ENCODE measurements at places on chromosomes 7 and 10.

DNA sequence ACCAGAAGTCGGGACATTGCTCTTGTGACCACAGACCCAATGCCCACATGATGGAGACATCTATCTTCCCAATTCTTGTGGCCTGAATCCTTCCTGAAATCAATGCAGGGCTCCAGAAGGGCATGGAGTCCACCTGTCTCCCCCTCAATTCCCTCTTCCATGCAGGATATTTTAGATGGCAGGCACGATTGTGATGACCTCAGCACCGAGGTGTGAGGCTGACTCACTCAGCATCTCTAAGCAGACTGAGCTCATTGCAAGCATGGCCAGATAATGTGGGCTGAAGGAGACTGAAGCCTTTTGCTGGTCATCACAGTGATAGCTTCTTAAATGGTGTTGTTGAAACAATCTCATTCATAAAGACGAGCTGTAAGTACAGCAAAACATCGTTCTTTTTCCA lies 374.9 kb upstream of the PODXL start:
- DNase-seq, result no peak

DNA sequence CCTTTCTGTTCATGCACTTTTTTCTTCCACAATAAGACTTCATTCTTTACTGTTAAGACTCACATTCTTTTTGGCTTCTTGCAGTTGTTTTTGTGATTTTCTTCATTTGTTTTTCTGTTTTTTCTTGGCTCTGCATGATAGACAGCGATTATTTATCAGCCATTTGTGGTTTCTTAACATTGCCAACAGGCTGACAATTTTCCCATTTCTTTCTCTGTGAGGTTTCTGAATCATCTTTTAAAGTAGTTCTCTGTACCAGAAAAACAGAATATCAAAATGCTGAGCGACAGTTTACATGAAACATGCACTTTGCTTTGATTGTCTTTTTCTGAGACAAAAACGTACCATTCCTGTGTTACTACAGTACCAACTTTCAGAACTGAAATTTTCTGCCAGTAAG lies 334.2 kb upstream of the MAGI2 start:
- no peak for DNase-seq

DNA sequence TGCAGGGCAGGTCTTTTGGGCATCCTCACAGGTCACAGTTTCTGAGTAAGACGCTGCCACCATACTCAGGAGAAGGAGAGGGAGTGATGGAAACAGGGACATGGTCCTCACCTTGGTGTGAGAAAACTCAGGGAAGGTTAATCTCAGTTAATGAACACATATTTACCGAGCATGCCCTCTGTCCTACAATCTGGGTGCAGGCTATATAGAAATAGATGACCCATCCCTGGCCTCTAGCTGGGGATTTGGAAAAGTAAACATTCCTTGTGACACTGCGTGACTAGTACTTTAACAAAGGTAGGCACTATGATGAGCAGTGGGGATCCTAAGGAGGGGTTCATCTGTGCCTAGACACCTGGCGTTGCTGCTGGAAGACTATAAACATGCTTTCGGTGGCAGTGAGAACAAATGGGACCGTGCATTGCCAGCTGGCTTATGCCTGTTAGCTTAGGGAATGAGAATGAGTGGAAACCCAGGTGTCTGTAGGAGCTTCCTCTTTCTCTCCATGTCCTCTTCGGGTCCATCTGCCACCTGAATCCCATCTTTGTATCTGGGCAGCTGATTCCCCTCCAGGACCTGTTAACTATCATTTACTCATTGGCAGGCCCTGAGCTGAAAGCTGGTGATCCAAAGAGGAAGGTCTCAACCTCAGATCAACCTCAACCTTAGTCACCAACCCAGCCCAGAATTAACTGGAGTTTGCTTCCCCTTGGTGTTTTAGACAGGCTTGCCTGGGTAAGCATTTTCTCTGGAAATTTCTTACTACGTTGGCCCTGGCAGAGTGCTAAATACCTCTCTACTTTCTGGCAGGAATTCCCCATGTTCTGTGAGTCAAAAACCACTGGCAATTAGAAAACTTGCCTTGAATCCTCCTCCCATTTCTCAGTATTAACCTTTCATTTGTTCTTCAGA lies 794 bp downstream of the MBL2 start:
- no peak for DNase-seq

DNA sequence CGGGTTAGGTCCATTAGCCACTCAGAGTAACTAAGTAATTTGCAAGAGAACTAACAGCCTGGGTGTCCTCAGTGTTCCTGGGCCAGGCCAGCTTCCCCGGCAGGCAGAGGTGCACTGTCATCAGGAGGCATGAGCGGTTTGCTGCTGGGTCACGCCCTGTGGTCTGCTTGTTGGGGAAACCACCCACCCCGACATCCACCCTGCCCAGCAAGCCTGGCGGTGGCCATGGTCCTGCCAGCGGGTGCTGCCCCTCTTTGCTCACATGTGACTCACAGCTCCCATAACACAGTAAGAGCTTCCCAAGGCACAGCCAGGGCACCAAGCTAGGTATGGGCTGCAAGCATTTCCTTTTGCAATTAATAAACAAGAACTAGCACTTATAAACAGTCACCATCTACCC lies 75.9 kb downstream of the RGS10 start:
- DNase-seq, result no peak

DNA sequence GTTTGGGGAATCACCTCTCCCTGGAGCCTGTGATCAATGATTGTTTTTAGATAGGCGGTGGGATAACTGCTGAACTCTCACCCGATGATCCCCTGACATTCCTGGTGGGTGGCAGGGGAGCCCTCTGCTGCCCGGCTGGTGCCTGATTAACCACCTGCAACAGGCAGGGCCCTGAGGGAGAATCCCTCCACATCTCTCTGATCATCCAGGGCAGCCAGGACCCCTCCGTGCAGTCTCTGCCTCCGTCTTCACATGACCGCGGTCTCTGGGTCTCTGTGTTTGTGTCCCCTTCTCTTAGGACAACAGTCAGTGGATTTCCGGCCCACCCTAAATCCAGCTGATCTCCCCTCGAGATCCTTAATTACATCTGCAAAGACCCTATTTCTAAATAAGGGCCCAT lies 17.4 kb downstream of the CALML5 start:
- DNase-seq, result no peak

- DNase-seq, result no peak
These were observed 52.9 kb downstream of the ATOH7 start for GRCh38 chr10:68179016-68179415.

DNA sequence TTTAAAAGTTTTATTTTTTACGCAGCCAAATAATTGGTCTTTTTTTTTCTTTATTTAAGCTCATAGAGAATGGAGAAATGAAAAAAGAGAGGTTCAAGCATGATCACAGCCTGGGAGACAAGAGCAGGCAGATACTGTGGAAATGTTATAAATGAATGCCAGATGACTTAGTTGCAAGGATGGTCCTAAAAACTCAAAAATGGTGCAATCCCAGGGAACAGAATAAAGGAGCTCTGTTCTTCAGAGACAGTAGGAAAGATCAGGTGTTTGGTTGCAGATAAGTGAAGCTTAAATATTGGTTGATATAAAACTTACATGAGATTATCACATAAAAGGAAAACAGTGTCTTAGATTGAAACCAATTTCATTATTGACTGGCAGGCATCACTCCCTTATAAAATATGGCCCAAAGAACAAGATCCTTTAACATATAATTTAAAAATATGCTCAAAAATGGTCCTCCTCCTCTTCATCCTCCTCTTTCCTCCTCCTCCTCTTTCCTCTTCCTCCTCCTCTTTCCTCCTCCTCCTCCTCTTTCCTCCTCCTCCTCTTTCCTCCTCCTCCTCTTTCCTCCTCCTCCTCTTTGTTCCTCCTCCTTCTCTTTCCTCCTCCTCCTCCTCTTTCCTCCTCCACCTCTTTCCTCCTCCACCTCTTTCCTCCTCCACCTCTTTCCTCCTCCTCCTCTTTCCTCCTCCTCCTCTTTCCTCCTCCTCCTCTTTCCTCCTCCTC lies 18.6 kb downstream of the GNAT3 start:
- no peak for DNase-seq
